ENCODE measurements at places on chromosomes 6 and 20.

DNA sequence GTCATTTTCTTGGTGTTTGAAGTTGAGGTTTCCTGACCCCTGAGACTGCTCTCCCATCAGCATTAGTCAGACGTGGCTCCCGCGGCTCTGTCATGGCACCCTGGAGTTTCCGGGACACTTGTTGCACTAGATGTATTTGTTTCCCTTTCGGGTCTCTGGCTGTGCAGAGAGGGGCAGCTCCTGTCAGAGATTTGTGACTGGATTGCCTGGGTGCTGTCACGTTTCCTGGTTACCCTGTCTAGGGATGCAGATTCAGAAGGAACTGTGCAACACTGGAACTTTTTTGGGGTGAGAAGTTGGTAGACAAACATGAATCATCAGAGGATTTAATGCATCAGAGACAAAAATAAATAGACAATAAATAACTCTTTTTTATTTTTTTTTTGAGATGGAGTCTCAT, 431.8 kb upstream of the MAN1A1 start:
- peak; percentile 3 for DNase-seq

- no peak for DNase-seq
Observed at GRCh38 chr6:36700831-36701230, 3.2 kb downstream of the RAB44 start.

DNA sequence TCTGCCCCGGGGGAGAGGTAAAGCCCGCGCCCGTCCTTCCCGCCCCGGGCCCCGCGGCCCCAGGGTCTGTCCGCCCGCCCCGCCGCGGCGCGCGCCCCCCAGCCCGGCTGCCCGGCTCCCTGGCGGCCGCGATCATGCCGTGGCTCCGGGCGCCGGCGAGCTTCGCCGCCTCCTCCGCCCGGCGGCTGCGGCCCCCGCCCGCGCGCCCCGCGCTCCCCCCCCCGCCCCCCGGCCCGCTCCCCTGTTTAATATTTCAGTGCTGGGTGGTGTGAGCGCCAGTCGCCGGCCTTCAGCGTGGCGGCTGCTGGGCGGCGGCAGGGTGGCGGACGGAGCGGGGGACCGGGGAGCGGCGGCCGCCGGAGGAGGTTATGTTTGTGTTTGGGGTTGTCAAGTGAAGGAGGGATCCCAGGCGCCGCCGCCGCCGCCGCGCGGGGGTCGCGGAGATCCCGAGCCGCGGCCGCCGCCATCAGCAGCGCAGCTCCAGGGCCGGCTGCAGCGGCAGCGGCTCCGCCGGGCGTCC, at the start of gene HIVEP1:
TSS of gene HIVEP1 (plus strand) at position 275 of the 520 bp plus-strand sequence. CDS start 3,317 bp downstream, outside the sequence.
- DNase-seq, result peak; percentile 12

- no peak for DNase-seq
Observed at GRCh38 chr6:48714250-48714649, 603.3 kb upstream of the PTCHD4 start.

GRCh38 chr6:4723383-4723782, 52.8 kb upstream of the CDYL start:
- no peak for DNase-seq

DNA sequence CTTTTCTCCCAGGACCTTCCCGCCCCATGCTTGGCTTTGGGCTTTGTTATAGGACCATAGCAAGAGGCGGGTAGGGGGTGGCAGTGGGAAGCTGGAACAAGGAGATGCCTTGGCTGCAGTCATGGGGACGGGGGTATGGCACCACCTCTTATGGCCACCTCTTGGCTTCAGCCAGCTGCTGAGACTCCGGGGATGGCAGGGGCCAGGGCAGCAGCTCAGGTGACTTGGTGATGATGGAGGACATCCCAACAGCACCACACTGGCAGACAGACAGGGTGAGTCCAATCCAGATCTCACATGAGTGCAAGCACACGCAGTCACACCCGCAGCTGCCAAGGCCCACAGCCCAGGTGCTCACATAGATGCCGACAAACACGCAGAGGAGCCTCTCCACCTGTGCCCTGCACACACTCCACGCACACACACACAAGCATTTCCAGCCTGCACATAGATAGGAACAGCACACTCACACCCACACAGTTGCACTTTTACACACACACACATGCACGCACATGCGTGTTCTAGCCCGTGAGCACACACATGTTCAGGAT, 6.2 kb downstream of the NOL4L start:
- DNase-seq, result no peak

DNA sequence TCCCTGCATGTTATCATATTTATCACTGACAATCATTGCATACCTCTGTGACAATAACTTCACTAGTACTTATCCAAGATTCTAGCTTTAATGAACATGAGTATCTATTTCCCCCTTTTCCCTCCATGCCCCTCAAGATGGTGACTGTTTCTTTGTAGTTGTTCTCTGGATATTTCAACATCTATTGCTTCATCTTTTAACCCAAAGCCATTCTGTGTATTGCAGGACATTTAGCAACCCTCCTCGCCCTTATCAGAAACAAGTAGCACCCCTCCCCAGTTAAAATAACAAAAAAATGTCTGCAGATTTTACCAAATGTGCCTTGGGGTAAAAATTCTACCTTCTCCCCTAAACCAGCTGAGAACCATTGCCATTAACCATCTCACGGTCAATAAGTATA, 979.8 kb upstream of the MANEA start:
- DNase-seq, result no peak
